Activated T-cell treated with anti-CD3 and anti-CD28 coated beads, Interleukin-2, amount 50 U/mL, for 72 hours (primary cell): ENCODE measurements at places on chromosomes 16 and 17. TPM values are rescaled to one million over a fixed set of nuclear protein-coding genes. Genes with fewer than 3 reads are reported as not detected.

DNA sequence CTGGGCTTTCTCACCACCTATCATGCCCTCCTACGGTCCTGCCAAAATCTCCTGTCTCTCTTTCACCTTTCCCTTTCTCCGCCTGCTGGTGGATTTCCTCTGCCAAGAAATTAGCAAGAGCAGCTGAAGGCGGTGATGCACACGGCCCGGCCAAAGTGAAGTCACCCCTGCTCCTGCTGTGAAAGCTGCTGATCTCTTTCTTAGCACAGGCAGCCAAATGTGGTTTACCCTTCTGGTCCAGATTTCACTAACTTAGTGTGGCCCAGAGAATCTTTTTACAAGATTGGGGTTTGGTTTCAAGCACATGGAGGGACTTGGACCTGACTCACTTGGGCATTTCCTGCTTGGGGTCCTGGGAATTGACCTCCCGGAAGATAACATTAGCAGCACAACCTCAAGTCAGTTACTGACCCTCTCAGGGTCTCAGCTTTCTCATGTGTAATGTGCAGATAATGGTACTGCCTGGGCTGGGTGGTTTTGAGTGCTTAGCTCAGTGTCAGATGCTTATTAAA is 155.7 kb downstream of the SOCS1 start:
- peaks cover 4% of the 10 kb centered on the region for H3K36me3 ChIP-seq
- H3K27me3 ChIP-seq = no peaks in the 10 kb centered on the region
- peak; percentile 85 for DNase-seq
- peak overlapping the region; percentile 82 for H3K27ac ChIP-seq
- peaks cover 99% of the 10 kb centered on the region for H3K4me1 ChIP-seq

The KRT24 gene
- not detected for total RNA-seq

The APOBR gene
- 3.2 TPM for total RNA-seq

GRCh38 chr16:7436306-7436705 is 103.7 kb downstream of the RBFOX1 start:
- no peaks in the 10 kb centered on the region for H3K4me1 ChIP-seq
- H3K4me3 ChIP-seq = no peak overlapping the region
- H3K36me3 ChIP-seq = no peaks in the 10 kb centered on the region
- DNase-seq = no peak
- H3K27ac ChIP-seq = no peak overlapping the region

The CES4A gene
- 24.4 TPM for total RNA-seq

DNA sequence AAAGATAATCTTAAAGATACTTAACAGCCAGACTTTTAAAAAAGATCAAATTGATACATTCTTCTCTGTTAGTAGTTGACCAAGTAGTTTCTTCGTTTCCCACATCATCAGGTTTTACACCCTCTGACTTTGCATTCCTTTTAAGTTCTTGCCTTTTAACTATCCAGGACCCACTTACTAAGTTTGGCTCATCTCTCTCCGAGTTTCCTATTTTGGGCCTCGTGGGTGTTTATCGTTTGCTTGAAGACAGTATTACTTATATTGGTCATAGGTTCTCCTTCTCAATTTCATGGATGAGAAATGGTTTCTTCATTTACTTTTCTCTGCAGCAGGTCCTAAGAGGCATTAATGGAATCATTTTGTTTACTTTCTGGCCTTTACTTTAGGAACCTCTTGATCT is 43.2 kb downstream of the RPA1 start:
- DNase-seq = peak; percentile 22
- peak overlapping the region; percentile 88 for H3K4me3 ChIP-seq
- H3K27me3 ChIP-seq = no peaks in the 10 kb centered on the region
- H3K4me1 ChIP-seq = peaks cover 49% of the 10 kb centered on the region
- peak overlapping the region; percentile 86 for H3K27ac ChIP-seq

GRCh38 chr17:56739376-56739775 is 94.3 kb downstream of the C17orf67 start:
- no peak overlapping the region for H3K4me3 ChIP-seq
- no peaks in the 10 kb centered on the region for H3K4me1 ChIP-seq
- no peak overlapping the region for H3K27ac ChIP-seq
